ENCODE measurements at places on chromosomes 12 and 14. TPM values are rescaled to one million over a fixed set of nuclear protein-coding genes. Genes with fewer than 3 reads are reported as not detected.

- H3K36me3 ChIP-seq, result no peaks in the 10 kb centered on the region
- no peaks in the 10 kb centered on the region for H3K27me3 ChIP-seq
- no peak for DNase-seq
Measured at GRCh38 chr14:44507183-44507582, at the start of gene FSCB. Gene FSCB, minus strand, starts transcription at chr14:44507283. Its CDS starts 296 bp downstream, at chr14:44506987.

- H3K36me3 ChIP-seq, result peaks cover 7% of the 10 kb centered on the region
- H3K4me3 ChIP-seq, result peak overlapping the region; percentile 51
- peaks cover 16% of the 10 kb centered on the region for H3K4me1 ChIP-seq
- H3K27me3 ChIP-seq, result no peaks in the 10 kb centered on the region
- peak overlapping the region; percentile 61 for H3K27ac ChIP-seq
Measured at GRCh38 chr14:70988452-70988851, 81.2 kb downstream of the PCNX1 start.

DNA sequence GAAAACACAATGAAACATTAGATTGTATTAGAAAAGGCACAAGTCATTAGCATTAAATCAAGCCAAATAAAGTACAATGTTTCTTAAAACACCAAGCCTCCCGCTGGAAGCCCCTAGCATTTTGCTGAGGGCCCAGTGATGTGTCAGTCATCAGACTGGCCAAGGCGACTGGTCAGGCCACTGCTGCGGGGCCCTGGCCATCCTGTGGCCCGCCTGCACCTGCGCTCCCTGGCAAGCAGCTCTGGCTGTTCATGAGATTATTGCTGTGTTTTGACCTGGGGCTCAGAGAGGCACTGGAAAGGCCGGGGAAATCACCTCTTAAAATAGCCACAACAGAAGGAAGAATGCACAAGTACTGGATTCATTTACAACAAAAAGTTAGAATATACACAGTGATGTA is 24.2 kb upstream of the AMN start:
- H3K27me3 ChIP-seq, result no peaks in the 10 kb centered on the region
- DNase-seq, result no peak
- H3K27ac ChIP-seq, result no peak overlapping the region
- H3K4me1 ChIP-seq, result peaks cover 31% of the 10 kb centered on the region

DNA sequence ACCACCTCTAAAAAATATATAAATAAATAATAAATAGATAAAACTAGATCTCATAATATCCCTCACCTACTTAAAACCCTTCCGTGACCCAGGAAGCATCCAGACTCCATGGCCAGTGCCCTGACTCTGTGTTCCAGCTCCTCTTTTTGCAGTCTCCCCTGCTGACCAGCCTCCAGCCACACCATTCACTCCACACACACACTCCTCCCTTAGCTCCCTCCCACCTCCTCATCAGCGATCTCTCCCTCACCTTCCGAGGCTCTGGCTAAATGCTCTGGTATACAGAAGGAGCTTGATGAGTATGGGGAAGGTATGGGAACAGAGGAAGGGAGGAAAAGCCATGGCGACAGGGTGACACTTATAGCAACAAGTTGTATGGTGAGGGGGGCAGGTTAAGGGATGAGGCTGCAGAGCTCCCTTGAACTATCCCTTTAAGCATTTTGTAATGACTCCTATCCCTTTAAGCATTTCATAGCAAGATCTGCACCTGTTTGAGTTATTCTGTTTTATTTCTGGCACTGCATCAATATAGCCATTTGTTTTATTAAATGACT is 26.1 kb upstream of the EIF4B start:
- peaks cover 47% of the 10 kb centered on the region for H3K27me3 ChIP-seq
- H3K4me3 ChIP-seq, result no peak overlapping the region
- H3K27ac ChIP-seq, result no peak overlapping the region
- H3K36me3 ChIP-seq, result no peaks in the 10 kb centered on the region
- no peak for DNase-seq

DNA sequence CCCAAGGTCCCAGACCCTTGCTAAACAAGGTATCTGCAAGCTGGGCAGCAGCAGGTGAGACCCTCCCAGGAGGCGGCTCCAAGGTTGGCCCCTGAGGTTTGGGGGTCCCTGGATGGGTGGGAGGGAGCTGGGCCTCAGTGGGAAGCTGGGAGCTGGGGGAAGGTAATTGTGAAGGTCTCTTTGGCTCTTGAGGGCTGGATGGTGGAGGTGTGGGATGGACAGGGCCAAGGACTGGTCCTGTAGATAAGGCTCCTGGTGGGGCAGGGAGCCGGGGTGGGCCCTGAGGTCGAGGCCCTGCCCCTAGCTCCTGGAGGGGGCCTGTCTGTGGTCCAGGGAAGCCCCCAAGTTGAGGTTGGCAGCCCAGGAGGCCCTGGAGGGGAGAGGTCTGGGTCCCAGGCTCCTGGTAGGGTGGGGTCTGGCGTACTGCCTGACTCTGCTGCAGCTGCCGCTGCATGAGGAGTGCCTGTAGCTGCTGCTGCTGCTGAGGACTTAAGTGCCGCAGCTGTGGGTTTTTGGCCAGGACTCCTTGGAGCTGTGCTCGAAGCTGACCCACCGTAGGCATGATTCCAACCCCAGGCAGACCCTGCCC is 13.1 kb upstream of the PRKAG1 start:
- H3K36me3 ChIP-seq, result peaks cover 16% of the 10 kb centered on the region
- no peaks in the 10 kb centered on the region for H3K4me1 ChIP-seq
- no peaks in the 10 kb centered on the region for H3K27me3 ChIP-seq
- no peak for DNase-seq

GRCh38 chr12:58359084-58359483 is 417.7 kb downstream of the ATP23 start:
- DNase-seq, result no peak
- H3K27me3 ChIP-seq, result no peaks in the 10 kb centered on the region
- H3K4me3 ChIP-seq, result no peak overlapping the region
- no peaks in the 10 kb centered on the region for H3K36me3 ChIP-seq
- H3K27ac ChIP-seq, result no peak overlapping the region

- no peak overlapping the region for H3K4me3 ChIP-seq
- no peak overlapping the region for H3K27ac ChIP-seq
- peaks cover 12% of the 10 kb centered on the region for H3K4me1 ChIP-seq
- H3K27me3 ChIP-seq, result no peaks in the 10 kb centered on the region
Measured at GRCh38 chr12:113127791-113128199, 7.8 kb downstream of the RASAL1 start.

DNA sequence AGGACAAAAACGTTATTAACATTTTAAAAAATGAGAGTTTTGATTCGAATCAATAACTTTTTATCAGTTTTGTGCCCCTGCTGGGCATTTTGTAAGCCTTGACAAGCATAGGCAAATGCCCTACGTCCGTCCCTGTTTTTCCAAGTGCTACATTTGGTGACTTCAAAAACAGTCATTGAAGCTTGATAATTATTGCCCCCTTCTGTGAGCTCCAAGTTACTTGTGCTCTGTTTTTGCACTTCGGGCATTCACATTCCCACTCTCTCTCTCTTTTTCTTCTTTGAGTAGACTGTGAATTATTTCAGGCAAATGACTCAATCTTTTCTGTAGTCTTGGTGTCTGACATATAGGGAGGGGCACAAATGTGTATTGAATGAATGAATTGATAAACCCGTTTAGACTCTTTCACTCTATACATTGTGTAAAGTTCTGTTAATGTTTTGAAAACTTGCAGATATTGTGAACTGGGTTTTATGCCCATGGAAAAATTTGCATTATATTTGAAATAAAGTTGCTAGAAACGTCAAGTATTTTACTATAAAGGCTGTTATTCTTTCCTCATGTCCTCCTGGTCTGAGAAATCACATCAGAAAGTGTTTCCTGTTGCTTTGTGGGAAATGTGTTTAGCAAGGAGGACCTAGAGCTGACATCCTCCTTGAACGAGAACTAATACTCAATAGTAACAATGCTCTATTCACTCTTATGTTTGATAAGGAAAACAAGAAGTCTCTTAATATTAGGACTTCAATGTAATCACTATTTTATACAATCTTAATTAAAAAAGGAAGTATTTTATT is 1.4 kb downstream of the APAF1 start:
- DNase-seq, result no peak
- H3K4me3 ChIP-seq, result peak overlapping the region; percentile 97

DNA sequence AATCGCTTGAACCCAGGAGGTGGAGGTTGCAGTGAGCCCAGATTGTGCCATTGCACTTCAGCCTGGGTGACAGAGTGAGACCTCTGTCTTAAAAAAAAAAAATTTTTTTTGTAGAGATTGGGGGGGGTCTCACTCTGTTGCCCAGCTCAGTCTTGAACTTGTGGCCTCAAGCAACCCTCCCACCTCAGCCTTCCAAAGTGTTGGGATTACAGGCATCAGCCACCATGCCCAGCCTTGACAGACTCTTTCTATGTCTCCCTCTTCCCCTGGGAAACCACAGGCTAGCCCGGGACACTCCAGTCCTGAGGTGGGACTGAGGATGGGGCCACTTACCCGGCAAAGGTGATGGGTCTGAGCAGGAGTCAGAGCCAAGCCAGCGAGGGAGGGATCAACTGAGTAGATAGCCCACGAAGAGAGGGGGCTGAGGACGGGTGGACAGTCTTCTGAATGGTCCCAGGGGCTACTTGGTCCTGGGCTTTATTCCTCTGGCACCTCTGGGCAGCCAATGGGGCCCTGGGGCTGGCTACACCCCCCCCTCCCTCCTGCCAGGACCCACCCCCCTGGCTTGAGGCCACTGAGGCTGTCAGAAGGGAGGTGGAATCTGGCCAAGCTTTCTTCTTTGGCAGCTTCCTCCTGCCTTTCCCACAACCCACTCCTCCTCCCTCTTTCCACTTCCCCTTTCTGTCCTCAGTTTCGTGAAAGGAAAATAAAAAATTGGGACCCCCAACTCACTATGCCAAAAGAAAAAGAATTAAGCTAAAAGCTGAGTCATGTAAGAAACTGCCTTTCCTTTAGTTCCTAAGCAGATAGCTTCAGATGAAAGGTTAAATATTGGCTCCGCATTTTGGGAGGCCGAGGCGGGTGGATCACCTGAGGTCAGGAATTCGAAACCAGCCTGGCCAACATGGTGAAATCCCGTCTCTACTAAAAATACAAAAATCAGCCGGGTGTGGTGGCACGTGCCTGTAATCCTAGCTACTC is at the start of gene SDS:
Gene SDS, minus strand, starts transcription at position 453 of the 981 bp plus-strand sequence. CDS start 4,179 bp downstream, outside the sequence.
- no peak within 1 kb of the TSS for H3K4me3 ChIP-seq
- no peaks in the 10 kb centered on the region for H3K36me3 ChIP-seq
- H3K27ac ChIP-seq, result no peak within 1 kb of the TSS
- no peaks in the 10 kb centered on the region for H3K4me1 ChIP-seq
- no peak for DNase-seq

- peaks cover 34% of the 10 kb centered on the region for H3K4me1 ChIP-seq
- H3K36me3 ChIP-seq, result no peaks in the 10 kb centered on the region
- DNase-seq, result no peak
- H3K27ac ChIP-seq, result no peak overlapping the region
Measured at GRCh38 chr14:96811265-96811664, 14.1 kb downstream of the VRK1 start.

- H3K4me1 ChIP-seq, result peaks cover 19% of the 10 kb centered on the region
- H3K27me3 ChIP-seq, result no peaks in the 10 kb centered on the region
- peak; percentile 33 for DNase-seq
Measured at GRCh38 chr12:54526812-54527630, 22.4 kb upstream of the PDE1B start.

DNA sequence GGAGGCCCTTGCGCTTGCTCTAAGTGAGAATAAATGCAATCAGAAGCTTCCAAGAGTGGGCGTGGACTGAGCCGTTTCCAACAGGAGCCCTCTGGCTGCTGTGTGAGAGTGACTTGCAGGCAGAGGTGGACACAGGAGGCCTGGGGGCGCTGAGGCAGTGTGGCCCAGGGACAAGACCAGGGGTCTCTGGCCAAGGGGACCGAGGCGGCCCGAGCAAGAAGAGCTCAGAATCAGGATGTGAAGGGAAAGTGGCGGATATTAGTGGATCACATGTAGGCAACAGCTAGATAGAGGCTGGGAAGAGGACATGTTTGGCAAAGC is 8.6 kb downstream of the RIMBP2 start:
- H3K4me1 ChIP-seq, result no peaks in the 10 kb centered on the region
- DNase-seq, result no peak
- H3K36me3 ChIP-seq, result no peaks in the 10 kb centered on the region
- no peak overlapping the region for H3K27ac ChIP-seq

DNA sequence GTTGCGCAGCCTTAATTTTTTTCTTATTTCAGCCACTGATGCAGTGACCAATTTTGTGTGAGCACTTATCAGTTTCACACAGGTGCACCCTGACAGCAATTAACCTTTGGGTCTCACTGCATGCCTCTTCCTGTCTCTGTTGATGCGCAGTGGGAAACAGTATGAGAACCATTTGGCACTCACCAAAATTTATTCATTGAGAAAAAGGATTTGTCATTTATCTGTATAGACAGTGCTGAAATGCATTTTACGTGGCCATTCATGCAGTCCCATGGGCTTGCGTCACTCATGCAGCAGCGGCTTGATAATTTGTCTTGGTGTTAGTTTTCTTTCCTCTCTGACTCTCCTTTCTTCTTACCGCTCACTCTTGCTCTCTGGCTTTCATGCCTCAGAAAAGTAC is 157.5 kb downstream of the C12orf75 start:
- peaks cover 5% of the 10 kb centered on the region for H3K27me3 ChIP-seq
- no peaks in the 10 kb centered on the region for H3K36me3 ChIP-seq
- no peaks in the 10 kb centered on the region for H3K4me1 ChIP-seq
- no peak overlapping the region for H3K4me3 ChIP-seq

DNA sequence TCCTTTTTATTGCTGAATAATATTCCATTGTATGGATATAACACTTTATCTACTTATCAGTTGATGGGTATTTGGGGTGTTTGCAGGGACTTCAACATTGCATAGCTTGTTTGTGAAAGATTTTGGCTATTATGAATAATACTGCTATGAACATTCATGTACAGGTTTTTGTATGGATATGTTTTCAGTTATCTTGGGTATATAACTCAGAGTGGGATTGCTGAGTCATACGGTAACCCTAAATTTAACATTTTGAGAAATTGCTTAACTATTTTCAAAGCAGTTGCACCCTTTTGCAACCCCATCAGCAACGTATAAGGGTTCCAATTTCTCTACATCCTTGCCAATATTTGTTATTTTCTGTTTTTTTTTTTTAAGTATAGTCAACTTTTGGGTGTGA is 27.3 kb upstream of the HELB start:
- H3K27me3 ChIP-seq, result no peaks in the 10 kb centered on the region
- H3K4me3 ChIP-seq, result no peak overlapping the region
- H3K36me3 ChIP-seq, result no peaks in the 10 kb centered on the region
- peak overlapping the region; percentile 83 for H3K27ac ChIP-seq

- no peak overlapping the region for H3K4me3 ChIP-seq
- DNase-seq, result no peak
- H3K27ac ChIP-seq, result no peak overlapping the region
Measured at GRCh38 chr14:51490205-51490604, 161.5 kb upstream of the FRMD6 start.

SCNN1A gene
- 0.29 TPM for total RNA-seq

RTL1 gene
- total RNA-seq, result not detected

MYH6 gene
- 2.1 TPM for total RNA-seq

TAMALIN gene
- total RNA-seq, result 11.1 TPM

CBX5 gene
- 108 TPM for total RNA-seq

ASCL1 gene
- not detected for total RNA-seq

ANKRD52 gene
- 50.7 TPM for total RNA-seq

CMA1 gene
- not detected for total RNA-seq

All from activated T-cell treated with anti-CD3 and anti-CD28 coated beads, Interleukin-2, amount 50 U/mL, for 72 hours (primary cell).